ENCODE measurements at places on chromosomes 5 and 9.

DNA sequence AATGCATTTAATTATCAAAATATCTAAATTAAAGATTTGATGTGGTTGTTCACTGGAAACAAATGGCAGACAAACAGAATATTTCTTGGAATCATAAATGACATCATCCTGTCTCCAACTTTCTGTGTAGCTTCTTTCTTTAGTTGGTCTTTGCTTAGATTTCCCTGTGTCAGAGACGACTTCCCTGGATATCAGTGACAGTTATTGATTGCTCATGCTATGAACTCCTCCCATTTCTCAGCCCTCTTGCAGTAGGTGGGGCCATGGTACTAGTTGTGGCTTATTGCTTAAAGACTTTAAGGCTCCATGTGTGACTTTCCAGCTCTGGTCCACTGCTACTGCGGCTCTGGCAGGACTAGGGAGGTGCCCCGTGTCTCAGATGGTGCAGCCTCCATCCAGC is 592.6 kb downstream of the MTRR start:
- DNase-seq, result no peak

DNA sequence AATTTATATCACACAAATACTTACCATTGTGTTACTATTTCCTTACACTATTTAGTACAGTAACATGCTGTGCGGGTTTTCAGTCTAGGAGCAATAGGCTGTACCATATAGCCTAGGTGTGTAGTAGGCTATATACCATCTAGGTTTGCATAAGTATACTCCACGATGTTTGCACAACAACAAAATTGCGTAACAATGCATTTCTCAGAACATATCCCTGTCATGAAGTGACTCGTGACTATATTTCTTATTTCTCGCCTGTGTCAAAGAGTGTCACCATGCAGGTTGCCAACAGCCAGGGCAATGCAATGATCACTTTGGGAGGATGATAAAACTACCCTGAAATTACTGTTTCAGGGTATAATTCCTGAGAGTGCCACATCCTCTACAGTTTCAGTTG is 65.6 kb upstream of the CD180 start:
- DNase-seq, result no peak

DNA sequence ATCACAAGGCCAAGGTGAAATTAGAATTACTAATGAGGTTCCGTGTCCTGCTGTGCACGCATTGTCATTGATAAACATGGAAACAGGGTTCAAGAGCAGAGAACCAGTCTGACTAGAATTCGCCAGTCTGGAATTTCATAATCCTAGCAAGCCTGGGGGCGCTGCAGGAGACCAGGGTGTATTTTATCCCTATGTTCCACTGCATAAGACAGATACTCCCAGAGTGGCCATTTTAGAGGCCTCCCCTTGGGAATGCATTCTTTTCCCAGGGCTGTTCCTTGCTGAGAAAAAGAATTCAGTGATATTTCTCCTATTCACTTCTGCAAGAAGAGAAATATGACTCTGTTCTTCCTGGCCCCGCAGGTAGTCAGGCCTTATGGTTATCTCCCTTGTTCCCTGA is 1387.7 kb downstream of the MAT2B start:
- DNase-seq, result no peak

DNA sequence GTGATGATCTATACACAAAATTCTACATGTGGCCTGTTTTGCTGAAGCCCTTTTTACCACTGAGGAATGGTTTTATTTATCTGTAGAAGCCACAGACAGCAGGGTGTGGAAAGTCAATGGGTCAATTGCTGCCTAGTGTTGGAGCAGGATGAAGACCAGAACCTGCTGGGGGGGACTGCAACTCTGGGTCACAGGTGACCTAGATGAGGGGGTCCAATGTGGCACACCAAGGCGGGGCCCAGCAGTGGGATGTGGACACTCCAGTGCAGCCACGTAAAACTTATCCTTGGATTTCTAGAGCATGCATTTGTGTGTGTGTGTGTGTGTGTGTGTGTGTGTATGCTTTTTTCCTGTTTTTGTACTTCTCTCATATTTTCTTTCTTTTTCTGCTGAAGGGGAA is 147.5 kb upstream of the PHYKPL start:
- no peak for DNase-seq

DNA sequence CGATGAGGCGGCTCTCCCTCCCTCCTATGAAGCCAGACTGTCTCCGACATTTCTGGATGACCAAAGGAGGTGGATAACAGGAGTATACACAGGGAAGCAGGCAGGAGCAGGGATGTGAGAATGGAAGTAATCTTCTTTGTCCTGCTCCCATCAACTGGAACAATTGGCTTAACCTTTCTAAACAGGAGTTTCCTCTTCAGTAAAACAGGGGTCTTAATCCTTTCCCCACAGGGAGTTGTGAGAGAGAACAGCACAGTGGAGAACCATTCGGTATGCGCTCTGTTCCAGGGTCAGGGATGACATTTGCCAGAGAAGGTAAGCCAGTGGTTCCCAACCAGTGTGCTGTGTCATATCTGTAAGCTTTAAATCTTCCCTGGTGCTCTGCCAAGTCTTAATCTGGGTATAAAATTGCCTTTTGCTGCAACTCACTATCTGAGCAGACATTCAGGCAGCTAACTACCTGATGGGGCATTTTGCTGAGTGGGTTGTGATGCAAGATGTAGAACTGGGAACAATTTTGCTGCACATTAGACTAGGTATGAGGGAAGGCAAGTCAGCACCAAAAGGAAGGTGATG is 294.8 kb upstream of the KIF2A start:
- no peak for DNase-seq

DNA sequence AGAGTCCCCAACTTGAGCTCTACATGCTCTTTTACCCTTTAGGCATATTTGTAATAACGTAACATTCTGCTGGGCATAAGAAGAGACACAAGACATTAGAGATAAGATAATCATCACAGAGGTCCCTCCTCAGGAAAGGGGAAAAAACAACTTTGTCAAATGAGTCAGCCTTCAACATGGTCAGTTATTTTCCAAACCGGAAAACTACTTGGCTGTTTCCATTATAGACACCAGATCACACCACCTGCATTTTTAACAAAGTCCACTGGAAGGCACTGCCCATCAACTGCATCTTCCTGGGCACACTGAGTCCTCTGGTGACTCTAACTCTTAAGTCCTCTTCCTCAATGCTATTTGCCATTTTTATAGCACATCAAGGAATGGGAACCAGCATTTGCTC is 221.8 kb downstream of the FAM114A2 start:
- DNase-seq, result no peak

GRCh38 chr5:43279548-43280274 is 33.5 kb downstream of the HMGCS1 start:
- DNase-seq, result no peak

DNA sequence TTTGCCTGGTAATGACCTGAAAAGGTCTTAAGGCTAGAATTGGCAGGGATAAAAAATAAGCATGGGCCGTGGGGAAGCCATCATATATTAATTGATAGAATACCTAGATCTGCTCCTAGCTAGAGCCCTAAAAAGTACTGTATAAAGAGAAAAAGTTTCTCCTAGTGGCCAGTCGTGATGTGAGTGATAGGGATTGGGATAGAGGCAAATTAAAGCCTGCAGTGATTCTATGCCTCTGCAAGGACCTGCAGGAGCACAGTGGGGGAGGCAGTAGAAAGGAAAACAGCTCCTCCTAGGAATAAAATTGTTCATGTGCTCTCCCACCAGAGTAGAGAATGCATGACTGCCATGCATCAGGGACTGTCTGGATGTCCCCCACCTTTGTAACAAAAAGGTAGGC is 56.2 kb upstream of the FTMT start:
- no peak for DNase-seq

- DNase-seq, result no peak
Observed at GRCh38 chr9:95073042-95073607, 244.4 kb downstream of the FANCC start.

GRCh38 chr5:33992864-33993263 is 8.4 kb upstream of the SLC45A2 start:
- no peak for DNase-seq

- no peak for DNase-seq
Observed at GRCh38 chr9:137148661-137149060, 9.7 kb downstream of the GRIN1 start.

GRCh38 chr5:160133071-160133917 is 14.0 kb upstream of the PWWP2A start:
- no peak for DNase-seq

DNA sequence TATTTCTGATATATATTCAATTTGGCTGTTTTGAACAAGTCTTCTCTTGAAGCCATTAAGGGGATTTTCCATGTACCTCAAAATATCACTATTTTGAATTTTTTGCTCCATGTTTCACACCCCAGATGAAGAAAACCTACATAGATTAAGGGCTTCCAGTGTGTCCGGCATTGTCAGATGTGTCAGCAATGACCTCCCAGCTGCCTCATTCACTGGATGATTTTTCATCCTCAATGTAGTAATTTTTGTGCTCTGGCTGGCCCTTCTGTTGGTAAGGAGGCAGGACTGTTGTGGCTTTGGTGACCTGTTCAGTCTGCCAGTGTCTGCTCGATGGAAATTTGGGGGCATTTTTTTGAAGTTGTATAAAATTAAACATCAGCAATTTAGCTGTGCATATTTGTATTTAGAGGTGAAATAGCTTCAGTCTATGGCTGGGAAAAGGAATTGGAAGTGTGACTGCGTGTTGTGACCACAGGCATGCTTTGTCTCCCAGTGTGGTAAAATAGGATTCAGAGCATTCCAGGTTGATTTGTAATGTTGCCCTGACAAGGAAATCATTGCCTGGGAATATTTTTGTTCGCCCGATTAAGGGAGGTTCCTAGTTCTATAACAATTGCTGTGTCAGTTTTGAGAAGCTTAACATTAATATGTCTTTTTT is 312.4 kb downstream of the ARHGEF28 start:
- DNase-seq, result no peak

GRCh38 chr5:125348221-125348692 is 601.8 kb upstream of the ZNF608 start:
- no peak for DNase-seq

GRCh38 chr5:145847499-145848497 is 12.7 kb upstream of the PRELID2 start:
- DNase-seq, result no peak

DNA sequence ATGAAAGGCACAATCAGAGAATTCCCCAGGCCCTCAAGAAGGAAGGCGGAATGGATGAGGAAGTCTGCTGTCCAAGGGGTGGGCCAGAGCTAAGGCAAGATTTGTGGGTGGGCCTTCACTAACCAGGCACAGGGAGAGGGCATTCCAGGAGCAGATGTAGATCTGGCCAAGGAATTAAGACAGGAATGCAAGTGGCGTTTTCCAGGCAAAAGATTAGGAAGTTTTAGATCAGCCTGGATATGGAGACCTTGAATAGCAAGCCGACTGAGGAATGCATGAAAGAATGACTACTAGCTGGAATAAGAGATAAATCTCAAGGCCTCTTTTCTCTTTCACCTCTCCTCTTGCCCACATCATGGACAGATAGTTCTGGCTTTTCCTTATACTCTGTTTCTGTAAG is 68.5 kb downstream of the GHR start:
- no peak for DNase-seq

DNA sequence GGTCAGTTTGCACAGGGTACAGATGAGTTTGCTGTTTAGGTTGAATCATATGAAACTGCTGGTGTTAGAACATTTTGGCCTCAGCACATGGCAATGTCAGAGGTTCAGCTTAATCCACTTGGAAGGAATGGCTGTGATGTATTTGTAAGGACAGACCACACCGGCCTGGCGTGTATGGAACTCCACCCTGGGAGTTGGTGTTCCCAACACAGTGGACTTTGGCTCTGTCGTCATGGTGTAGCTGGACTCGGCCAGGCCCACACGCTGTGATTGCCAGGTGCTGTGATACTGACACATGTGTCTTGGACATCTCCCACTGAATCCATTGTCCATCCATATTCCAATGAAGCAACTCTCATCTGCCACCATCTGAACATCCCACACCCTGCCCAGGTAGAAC is 90.3 kb downstream of the ZNF618 start:
- DNase-seq, result no peak

GRCh38 chr9:136325358-136325757 is 2.0 kb upstream of the GPSM1 start:
- DNase-seq, result no peak

GRCh38 chr5:39235648-39236047 is 16.3 kb upstream of the FYB1 start:
- no peak for DNase-seq

DNA sequence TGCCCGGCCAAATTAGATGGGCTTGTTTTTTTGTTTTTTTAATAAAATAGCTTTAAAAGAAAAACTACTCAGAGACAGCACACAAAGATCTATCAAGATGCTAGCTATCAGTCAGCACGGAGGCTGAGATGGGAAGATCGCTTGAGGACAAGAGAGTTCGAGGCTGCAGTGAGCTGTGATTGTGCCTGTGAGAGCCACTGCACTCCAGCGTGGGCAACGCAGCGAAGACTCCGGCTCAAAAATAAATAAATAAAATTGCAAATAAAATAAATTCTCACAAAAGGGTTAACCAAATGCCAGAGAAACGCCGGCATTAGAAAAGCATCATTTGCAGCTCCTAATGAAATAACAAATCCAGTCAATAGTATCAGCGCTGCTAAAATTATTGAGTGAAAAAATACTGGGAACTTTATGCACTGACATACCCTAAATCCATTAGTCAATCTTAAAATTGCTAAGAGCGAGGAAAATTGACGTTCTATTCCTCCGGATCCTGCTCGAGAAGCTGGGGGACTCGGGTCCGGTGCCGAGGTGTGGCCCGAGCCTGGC is 681 bp downstream of the CPLANE1 start:
- DNase-seq, result no peak

DNA sequence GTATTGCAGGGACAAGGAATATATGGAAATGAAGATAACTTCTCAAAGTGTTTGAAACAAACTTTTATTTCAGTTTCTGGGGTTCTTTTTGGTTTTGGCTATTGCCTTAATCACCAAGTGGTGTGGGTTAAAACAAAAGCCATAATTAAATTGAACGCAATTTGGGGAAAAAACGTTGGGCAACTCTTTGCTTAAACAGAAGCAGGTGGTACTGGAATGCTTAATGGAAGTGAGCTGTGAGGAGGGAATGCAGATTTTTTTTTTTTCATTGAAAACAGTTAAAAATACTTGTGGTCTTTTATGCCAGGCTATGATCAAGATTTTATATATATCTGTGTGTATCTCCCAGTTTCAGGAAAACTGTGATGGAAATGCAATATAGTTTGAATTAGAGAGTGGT is 195.7 kb upstream of the TUT7 start:
- no peak for DNase-seq

DNA sequence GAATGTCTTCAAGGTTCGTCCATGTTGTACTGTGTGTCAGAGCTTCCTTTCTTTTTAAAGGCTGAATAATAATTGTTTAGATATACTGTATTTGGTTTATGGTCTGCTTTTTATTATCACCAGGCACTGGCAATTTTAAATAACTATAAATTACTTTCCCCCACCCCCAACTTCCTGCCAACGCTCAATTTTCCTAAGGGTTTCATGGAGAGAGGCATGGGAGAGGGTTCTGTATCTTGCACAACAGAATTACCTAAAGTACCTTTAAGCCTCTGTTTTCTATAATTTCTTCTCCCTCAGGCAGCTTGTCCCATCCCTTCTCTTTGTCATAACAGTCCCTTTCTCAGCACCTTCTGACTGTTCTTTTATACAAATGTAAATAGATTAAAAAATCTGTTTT is 10.4 kb downstream of the PSAT1 start:
- no peak for DNase-seq
